ENCODE measurements at places on chromosomes 7 and 10.

GRCh38 chr10:128867819-128868218 lies 599.2 kb upstream of the MGMT start:
- DNase-seq = no peak

DNA sequence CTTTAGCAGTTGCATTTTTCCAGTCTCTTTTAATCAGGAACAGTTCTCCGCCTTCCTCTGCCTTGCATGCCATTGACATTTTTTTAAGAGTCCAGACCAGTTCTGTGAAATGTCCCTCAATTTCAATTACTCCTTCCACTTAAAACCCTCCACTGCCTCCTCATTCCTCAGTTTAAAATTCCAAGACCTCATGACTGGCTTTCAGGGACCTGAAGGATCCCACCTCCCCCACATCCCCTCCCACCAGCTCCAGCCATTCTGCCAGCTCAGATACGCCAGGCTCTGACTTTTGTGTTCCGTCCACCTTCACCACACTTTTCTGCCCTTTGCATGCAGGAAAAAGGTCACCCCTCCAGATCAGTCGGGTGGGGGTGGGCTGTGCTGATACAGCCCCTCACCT lies 8.7 kb downstream of the TNRC18 start:
- DNase-seq = no peak

DNA sequence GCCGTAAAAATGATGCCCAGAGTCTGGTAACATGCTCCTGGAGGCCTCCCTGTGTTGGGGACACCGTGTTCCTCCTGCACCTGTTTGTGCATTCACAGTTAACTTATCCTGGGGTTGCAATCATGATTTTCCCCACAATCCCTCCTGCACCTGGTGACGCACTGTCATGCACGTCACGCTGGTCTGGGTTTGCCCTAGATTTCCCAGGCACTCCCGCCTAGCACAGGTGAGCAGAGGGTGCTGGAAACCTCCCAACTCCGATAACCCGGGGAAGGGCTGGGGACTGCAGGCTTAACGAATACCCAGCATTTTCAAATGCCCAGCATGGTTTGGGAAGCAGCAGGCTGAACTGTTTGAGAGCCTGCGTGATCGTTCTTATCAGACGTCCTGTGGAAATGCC lies 427.1 kb downstream of the TCERG1L start:
- DNase-seq = no peak

GRCh38 chr7:154996756-154997155 lies 6.2 kb downstream of the PAXIP1 start:
- no peak for DNase-seq

DNA sequence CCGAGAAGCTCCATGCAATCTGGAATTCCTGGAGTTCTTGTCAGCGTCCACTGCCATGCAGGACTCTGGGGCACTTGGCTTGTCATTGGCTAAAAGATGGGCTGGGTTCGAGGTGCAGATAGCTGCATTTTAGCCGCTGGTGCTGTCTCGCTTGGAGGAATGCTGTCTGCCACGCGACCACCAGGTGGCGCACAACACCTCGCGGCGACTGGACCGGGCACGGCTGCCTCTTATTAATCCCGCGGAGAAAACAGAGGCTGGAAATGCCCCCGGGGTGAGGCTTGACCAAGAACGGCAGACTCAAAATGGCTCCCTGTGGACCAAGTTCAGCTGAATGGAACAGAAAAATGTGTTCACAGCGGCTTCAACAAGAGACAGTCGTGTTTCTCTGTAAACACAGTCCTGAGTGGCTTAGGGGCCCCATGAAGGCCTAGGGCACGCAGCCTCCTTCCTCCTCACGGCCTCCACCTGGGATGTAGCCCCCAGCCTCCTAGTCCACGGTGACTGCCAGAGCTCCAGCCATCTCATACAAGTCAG lies 46.2 kb downstream of the AOC1 start:
- peak; percentile 73 for DNase-seq

- DNase-seq = no peak
Measured at GRCh38 chr7:46393142-46393541, 472.1 kb upstream of the IGFBP3 start.

DNA sequence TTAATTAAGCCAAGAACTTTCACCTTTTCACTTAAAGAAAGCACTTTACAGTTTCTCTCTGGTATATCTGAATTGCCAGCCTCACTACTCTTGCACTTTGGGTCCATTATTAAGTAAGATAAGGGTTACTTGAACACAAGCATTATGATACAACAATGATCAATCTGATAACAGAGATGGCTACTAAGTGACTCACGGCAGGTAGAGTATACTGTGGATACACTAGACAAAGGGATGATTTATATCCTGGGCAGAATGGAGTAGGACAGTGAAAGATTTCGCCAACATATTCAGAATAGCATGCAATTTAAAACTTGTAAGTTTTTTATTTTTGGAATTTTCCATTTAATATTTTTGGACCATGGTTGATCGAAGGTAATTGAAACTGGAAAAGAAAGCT lies 34.3 kb upstream of the ITGB8 start:
- DNase-seq = no peak

DNA sequence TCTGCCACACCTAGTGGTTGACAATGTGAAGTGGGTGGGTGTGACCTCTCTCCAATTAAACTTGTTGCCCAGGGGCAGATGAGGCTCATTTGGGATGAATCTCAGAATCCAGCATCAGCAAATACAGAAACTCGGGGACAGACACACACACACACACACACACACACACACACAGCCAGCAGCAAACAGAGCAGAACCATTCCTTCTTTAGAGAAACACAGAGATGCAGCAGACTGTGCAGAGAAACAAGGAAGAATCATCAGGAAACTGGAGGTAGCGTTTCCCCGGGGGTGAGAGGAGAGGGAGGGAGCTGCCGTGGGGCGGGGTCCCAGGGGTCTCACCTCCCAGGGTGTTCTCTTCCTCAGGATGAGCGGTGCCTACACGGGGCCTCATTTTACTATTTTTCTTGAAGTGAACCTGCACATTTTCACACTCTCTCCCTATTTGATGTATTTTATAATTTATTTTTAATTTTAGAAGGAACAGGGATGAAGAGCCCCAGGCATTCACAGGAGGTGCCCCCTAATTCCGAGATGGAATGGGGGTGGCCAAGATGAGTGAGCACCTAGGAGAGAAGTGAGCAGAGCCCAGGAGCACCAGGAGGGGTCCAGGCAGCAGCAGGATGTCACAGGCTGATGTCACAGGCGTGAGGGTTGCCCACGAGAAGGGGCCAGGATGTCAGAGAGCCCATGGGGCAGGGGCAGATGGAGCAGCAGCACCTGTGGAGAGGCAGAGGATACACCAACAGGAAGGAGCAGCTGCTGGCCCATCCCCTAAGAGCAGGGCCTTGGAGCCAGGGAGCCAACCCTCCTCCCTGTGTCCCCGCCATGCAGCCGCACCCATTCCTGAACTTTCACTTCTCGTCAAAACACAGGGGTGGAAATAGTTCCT lies 85.3 kb upstream of the PPP2R2D start:
- DNase-seq = no peak

DNA sequence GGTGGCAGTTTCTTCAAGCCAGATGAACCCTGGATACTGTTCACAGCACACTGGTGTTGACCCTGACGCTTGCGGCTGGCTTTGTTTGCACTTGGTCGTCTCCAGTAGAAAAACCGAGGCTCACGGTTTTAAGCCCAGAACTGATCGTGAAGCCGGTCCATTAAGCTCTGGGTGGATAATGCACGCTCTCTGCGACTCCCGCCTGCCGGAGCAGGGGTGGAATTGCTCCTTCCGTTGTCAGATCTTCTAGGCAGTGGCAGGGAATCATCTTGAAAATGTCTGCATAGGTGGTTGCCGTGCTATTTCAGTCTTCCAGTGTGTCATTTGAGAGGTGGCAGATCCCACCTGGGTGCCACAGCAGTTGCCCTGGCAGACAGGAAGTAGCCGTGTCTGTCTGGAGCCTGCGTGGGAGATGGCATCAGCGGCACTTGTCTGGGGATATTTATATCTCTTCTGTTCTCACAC lies 35.9 kb upstream of the AP5Z1 start:
- no peak for DNase-seq

- DNase-seq = no peak
Measured at GRCh38 chr10:60446070-60446833, 56.6 kb upstream of the ANK3 start.

- no peak for DNase-seq
Measured at GRCh38 chr7:38927751-38928150, 18.8 kb upstream of the VPS41 start.

- no peak for DNase-seq
Measured at GRCh38 chr7:77253151-77253550, 53.5 kb upstream of the FGL2 start.

- no peak for DNase-seq
Measured at GRCh38 chr7:2107386-2108070, 125.2 kb downstream of the MAD1L1 start.

GRCh38 chr10:9015005-9015404 lies 960.5 kb downstream of the GATA3 start:
- no peak for DNase-seq

GRCh38 chr10:94344522-94345122 lies 18.1 kb downstream of the NOC3L start:
- no peak for DNase-seq

DNA sequence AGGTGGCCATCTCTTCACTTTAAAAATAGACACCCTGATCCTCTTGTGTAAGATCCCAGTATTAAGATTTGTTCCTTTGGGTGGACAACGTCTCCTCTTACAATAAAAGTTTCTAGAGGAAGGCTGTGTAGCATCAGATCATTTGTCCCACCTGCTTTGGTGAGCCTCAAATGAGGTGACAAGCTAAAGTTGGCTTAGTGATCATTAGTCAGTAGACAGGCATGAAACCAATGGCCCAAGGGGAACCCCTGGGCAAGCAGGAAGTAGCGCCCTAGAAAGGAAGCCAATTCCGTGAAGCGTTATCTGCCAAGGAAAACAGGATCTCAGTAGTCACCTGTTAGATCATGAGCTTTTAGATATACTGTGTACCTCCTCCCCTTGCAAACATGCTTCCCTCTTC lies 66.8 kb downstream of the PCGF5 start:
- no peak for DNase-seq

DNA sequence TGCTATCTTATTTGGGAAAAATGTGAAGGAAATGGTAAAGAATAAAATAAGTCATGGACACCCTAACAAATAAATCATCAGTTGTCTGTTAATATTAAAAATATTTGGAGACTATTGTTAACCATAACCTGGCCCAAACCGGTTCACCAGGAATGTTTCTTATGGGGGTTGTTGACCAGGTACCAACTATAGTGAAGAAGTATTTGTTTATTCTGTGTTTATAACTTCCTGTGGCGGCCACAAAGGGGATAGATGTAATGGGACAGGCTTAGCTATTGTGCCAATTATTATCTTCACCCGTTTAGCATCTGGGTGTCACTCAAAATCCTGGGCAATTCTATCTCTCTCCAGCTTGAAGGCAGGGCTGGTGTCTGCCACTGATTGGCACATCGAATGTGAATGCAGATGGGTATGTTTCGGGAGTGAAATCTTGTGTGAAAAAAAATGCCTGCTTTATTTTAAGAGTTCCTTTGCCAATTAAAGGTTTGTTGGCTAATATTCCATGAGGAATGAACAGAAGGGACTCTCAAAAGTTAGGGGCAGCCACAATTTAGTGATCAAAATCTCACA lies 500.9 kb downstream of the ARL4A start:
- no peak for DNase-seq

GRCh38 chr10:121926671-121927317 lies 1.0 kb downstream of the ATE1 start:
- no peak for DNase-seq

DNA sequence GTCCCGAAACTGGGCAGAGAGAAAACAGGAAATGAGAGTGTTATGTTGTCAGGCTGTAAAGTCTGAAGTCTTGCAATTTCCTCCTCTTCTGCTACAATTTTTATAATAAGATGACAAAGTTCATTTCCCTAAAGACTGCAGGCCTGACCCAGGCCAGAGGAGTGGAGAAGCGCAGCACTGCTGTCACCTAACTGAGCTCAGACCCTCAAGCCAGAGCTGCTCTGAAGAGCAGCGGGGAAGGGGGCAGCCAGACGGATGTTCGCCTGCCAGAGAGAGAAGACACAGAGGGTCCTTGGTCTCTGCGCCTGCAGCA lies 12.6 kb upstream of the AOAH start:
- no peak for DNase-seq

GRCh38 chr10:32150532-32151101 lies 94.4 kb upstream of the KIF5B start:
- DNase-seq = no peak

DNA sequence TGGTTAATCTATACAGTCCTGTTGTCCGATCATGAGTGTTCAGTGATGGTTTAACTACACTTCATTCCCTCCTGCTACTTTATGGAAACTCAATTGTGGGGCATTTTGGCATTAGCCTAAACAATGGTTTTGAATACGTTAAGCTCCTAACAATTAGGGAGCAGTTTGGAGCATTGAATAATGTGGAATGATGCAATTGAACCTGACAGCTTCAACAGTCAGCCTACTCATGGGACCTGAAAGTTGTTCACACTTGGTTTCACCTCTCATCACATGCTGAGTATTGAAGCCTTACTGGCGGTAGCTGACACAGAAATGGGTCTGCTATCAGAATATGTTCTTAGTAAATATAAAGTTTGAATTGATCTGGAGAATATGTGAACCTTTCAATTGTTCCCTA lies 186.1 kb downstream of the MLLT10 start:
- no peak for DNase-seq

DNA sequence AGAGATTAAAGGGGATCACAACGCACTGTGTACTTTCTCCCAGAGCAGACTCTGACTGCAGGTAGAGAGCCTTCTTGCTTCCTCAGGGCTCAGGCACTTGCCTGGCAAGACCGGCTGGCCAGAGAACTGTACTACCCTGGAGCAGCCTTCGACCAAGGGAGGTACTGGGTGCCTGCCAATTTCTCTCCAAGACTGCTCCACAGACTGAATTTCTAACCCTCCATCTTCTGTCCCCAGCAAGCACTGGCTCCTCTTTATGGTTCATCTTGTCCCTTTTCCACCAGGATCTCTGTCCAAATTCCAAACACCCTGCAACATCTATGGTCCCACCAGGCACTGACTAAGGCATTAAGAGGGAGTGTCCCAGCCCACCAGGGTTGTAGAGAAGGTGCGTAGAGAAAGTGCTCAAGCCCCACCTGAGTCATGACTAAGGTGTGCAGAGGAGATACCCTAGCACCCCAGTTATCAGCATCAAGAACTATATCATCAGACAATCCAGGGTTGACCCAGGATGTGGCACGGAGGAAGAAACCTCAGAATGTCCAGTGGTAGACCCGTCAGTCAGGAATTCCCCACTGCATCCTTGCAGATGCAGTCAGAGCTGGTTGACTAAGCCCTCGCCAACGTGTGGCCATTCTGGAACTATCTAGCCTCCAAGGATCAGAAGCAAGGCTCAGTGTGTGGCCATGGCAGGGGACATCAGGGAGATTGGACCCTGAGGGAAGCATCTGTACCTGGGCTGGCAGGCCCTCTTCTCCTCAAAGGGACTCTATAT lies 60.9 kb upstream of the CAMK2B start:
- no peak for DNase-seq

GRCh38 chr10:5233324-5233723 lies 36.7 kb downstream of the AKR1C4 start:
- DNase-seq = no peak

DNA sequence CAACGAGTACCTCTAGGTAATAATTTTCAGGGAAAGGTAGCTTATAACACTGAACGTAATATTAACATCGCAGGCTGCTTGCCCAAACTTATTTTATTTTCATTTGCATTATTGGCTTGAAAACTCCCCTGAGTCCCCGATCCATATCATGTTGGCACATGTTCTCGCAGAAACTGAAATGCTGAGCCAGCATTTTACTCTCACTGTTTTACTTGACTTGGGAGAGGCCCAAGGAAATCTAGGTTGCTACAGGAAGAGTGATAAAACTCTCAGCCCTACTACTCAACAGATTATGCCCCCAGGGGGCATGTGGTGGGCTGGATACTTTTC lies 183.5 kb upstream of the HABP2 start:
- no peak for DNase-seq

- no peak for DNase-seq
Measured at GRCh38 chr7:138499340-138499739, 39.3 kb downstream of the TRIM24 start.
